ENCODE measurements at places on chromosomes 5 and 9.
A peak's percentile ranks its signal among the peaks of the same experiment; 100 is the strongest.

DNA sequence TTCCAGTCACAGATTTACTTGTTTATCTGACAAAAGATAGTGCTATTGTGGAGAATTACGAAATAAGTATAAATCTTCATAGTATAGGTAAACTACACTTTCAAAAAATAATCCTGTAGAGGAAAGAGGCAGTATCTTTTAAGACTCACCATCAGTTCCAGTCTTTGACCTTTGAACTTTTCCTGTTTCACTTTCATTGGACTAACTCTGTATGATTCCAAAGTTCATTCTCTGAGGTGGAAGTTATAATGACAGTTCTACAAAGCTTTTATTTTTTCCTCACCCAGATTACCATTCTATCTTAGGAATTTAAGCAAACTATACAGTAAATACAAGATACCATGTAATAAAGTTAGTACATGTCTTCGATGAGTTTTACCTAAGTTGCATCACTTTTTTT lies 901.3 kb upstream of the SEMA6A start:
- no peak for DNase-seq

- DNase-seq, result no peak
Observed at GRCh38 chr5:80260461-80260860, 4.6 kb upstream of the SERINC5 start.

- no peak for DNase-seq
Observed at GRCh38 chr5:56328753-56329560, 95.8 kb upstream of the ANKRD55 start.

GRCh38 chr5:77844373-77844622 lies 68.2 kb upstream of the TBCA start:
- DNase-seq, result peak; percentile 59

DNA sequence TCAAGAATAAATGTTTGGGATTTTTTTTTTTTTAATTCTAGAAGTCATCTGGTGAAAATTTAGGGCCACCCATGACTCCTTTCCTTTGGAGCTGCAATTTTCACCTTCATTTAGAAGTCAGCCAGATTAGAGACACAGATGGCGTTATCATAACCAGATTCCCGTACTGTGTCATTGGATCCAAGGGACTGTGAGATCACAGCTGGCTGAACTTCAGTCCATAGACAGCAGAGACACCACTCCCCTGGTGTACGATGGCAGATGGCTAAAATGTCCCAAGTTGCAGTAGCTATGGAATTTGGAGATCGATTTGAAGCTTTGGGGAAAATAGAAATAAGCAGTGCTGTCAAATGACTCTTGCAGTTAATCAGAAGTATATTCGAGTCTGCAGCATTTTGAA lies 216.3 kb downstream of the RFK start:
- DNase-seq, result no peak

DNA sequence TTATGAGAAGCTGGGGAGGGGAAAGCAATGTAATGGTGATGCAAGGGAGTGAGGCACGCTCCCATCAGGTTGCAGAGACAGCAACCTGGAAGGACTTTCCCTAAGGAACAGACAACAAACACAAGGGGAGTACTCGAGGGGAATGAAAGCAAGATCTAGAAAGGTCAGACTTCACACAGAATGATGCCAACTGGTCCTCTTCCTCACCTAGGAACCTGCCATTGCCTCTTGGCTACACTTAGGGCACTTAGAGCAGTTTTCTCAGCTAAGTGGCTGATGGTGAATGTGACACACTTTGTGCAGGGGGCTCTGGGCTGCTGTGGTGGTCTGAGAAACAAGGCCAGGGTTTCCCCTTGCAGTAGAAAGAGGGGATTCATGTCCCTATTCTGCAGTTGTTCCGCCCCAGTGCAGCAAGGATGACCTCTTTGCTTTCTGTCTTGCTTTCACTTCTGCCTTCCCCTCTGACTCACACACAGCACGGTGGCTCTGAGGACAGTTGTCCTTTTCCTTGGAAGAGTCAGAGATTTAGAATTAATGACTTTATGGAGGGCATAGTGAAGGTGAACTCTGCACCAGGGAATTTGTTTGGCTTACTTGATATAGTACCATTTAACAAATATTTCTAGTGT lies 394.0 kb upstream of the KLF4 start:
- no peak for DNase-seq

DNA sequence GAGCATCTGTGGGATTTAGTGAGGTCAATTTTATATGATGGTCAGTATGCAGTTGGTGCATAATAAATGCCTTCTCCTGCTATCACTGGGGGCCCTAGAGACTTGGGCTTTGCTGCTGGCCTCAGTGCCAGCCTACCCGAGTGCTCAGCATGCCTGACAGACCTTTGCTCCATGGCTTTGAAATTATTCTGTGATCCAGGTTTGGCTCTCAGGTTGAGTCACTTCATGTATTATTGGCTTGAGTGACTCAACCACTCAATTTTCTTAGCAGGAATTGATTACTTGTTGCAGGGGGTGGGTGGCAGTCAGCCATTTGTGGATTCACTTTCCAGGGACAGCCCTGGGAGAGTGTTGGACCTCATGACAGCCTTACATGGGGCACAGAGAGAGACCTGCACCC lies 13.5 kb downstream of the SLC25A48 start:
- no peak for DNase-seq

DNA sequence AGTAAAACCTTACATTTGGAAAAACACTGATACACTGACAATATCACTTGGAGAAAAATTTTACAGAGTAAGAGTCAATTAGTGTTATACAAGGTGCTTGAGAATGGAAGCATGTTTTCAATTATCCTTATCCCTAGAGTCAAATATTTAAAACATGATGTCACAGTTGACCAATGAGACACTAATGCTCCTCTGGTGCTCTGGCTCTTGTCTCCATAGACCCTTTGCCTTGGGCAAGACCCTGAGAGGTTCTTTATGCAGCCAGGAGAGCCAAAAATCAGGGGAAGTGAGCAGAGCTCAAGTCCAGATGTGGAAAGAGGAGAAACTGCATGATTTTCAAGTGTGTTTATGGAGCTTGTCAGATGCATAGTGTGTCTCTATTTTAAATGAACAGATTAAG lies 153.9 kb downstream of the MARCHF11 start:
- DNase-seq, result no peak
